ENCODE measurements at places on chromosomes 7 and 10.

DNA sequence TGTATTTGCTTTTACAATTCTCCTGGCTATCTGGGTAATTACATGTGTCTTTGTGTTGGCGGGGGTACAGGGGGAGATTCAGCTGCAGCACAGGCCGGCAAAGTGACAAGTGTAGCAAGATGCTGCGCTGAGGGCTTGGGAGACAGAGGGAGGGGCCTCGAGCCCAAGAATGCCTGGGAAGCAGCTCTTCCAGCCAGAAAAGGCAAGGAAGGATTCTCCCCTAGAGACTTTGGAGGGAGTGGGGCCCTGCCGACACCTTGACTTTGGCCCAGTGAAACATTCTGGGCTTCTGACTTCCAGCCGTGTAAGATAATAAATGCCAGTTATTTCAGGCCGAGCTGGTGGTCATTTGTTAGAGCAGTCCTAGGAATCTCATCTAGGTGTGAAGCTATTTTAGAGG, 7.2 kb upstream of the REPIN1 start:
- no peak for DNase-seq

DNA sequence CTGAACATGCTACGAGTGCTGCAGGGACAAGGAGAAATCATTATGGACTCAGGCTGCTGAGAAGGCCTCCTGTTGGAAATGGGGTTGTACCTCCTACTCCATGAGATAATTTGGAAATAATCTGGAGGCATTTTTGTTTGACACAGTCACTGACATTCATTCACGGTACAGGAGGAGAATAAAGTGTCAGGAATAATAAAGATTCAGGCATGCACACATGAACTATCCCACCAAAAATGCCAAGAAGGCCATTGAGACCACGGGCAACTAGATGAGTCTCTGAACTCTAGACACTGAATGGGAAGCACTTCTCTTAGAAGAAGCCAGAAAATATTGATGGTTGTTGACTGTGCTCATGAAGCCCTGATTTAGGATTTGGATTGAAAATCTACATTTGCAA, 220.9 kb upstream of the HABP2 start:
- no peak for DNase-seq

DNA sequence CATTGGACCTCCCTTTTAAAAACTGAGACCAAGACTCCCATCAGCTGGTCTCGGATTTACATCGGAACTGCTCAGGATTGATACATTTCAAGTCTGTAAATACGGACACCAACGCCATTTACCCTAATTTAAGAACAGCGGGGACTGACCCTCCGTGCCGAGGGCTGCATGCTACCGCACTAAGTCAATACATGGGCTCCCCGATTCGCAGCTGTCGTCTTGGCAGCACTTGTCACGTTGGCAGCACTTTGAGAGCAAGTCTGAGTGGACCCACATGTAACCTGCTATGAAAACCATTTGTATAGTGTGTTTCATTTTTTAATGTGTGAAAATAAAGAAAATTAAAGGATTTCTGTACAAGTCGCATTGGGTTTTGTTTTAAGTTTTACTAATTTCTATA, 83.4 kb downstream of the EZH2 start:
- no peak for DNase-seq

DNA sequence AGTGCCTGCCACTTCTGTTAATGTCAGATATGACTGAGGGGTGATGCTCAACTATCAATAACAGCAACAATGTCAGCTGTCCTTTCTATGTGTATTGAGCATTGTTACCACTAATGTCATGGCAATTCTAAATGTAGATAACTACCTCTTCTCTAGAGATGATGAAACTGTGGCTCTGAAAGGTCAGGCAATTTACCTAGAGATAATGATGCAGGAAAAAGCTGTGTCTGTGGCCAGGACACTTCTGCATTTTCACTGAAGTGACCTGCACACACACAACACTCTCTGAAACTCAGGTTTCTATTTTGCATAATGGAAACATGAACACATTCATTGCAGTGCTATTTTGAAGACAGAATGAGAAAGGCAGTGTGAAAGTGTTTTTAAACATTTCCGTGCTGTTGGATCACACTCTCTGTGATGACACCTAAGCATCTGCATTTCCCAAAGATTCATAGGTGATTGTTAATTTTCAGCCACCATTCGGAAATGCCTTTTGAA, 148.2 kb downstream of the KCND2 start:
- DNase-seq = no peak

GRCh38 chr7:2478399-2478785, 2.2 kb upstream of the GRIFIN start:
- no peak for DNase-seq

- no peak for DNase-seq
Observed at GRCh38 chr7:141455723-141456122, 95.5 kb upstream of the AGK start.

DNA sequence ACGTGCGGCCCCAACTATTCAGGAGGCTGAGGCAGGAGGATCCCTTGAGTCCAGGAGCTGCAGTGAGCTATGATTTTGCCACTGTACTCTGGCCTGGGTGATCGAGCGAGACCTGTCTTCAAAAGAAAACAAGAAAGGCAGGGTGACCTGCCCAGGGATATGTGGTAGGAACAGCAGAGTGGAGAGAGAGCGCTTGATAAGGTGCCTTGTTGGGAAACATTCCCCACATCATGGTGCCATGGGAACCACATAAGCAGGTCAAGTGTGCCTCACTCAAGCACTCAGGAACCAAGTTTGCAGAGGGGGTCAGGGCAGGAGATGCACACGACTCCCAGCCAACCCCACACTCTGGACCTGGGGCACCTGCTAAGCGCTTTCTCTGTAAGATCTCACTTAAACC, 37.3 kb downstream of the PVRIG start:
- DNase-seq = no peak

DNA sequence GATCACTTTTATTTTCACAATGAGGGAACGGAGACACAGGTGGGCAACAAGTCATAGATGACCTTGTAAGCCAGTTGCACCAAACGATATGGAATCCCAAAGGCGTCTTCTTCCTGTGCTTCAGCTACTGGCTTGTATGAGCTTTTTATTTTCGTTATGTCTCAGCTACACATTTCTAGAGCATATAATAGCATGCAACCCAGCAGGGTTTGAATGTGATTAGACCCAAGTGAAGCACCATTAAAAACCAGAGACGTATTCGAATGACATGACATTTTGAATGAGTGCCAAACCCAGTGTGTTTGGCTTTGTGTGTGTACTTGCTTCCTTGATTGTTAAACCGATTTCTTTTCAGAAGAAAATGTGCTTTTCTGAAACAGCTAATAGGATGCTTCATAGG, 963.2 kb upstream of the CELF2 start:
- no peak for DNase-seq

- no peak for DNase-seq
Observed at GRCh38 chr7:102860351-102860811, 52.4 kb upstream of the LRRC17 start.

GRCh38 chr7:69217516-69218350, 380.5 kb upstream of the AUTS2 start:
- no peak for DNase-seq

- no peak for DNase-seq
Observed at GRCh38 chr7:1654738-1655475, 15.2 kb upstream of the ELFN1 start.

DNA sequence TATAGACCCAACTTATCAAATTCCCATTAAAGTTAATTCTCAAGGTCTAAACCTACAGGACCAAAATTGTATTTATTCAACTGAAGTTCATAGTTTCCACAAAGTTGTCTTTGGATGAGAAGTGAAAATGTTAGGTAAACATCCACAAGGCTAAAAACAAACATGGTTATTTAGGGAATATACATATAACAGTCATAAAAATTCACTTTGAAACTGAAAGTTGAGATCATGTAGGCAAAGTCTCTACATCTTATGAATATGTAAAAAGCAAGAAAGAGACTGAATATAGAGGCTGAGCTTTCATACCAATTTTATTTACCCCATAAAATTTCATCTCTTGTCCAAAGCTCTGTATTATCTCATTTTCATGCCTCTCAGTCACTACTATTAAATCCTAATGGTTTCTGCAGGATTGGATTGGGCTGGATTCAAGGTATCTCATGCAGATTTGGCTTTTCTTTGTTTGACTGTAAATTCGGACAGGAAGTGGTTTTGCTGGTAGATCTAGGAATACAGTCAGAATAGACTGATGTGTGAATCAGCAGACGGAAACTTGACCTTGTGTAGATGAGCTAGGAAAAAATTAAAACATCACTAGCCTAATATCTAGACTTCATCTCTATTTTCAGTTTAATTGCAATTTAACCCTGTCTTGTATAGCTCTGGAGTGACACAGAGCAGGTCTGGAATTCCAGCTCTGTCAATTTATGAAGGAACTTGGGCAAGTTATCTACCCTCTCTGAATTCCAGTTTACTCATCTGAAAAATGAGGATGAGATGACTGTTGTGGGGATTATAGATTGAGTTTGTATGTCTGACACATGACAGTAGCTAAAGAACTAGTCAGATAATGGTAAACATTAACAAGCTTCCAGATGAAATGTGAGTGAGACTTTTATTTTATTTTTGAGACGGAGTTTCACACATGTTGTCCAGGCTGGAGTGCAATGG, 27.3 kb upstream of the SKAP2 start:
- no peak for DNase-seq

GRCh38 chr10:84265418-84265817, 20.6 kb downstream of the RGR start:
- DNase-seq = no peak

- no peak for DNase-seq
Observed at GRCh38 chr7:108404509-108405420, 51.5 kb downstream of the NRCAM start.

DNA sequence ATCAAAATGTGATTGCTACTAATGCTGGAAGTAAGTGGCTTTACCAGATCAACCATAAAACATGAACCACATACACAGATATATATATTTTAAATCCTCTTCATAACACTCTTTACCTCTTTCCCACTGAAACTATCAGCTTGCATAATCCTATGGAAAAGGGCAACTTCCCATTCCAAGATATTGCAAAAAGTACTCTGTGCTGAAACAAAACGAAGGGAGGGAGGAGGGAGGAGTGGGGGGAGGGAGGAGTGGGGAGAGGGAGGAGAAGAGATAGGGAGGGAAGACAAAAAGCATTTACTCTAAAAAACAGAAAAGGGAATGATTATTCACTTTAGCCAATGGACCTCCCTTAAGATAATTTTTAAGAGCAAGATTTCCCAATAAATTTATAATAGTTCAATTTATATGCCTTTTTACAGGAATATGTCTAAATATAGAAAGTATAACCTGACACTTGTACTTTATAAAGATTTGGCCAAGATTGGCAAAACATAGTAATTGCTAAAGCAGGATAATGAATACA, 344.8 kb upstream of the NFE2L3 start:
- no peak for DNase-seq

GRCh38 chr7:31151849-31152248, 99.7 kb downstream of the ADCYAP1R1 start:
- DNase-seq = no peak

DNA sequence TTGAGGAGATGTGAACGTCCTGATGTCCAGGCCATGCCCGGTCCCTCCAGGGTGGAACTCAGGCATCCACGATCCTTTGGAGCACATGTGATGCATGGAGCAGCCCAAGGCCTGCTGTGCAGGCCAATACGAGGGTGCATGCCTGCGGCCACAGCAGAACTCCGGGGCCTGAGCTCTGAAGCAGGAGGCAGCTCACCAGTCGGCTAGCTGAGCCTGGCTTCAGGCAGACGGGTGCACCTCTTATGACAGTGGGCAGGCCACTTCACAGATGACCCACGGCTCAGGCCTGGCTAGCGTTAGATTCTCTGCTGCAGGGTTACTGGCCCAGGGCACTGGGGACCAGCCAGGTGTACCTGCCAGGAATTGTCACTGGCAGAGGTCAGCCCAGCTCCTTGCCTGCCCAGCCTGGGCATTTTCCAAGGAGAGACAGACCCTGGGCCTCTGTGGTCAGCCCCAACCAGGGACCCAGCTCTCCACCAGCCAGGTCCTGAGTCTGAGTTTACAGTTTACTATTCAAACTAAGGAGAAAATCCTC, 29.6 kb upstream of the INPP5A start:
- no peak for DNase-seq

All from stimulated activated CD8-positive, alpha-beta memory T cell treated with anti-CD3 and anti-CD28 coated beads, Interleukin-2, amount 100 ng/mL, for 1 hour (primary cell).